Astrocyte (in vitro differentiated cells and primary cell): ENCODE measurements at places on chromosomes 7 and 10. TPM values are rescaled to one million over a fixed set of nuclear protein-coding genes. Genes with fewer than 3 reads are reported as not detected.

OR2A1 gene
- not detected in 2 replicates for total RNA-seq

CYP3A4 gene
- not detected in 2 replicates for total RNA-seq

SEMA3E gene
- 3.7 and 4.6 TPM in 2 replicates for total RNA-seq

- DNase-seq = no peak
- no peaks in the 10 kb centered on the region for H3K36me3 ChIP-seq
- H3K4me3 ChIP-seq = no peak overlapping the region
- no peak overlapping the region for H3K27ac ChIP-seq
- peaks cover 14% of the 10 kb centered on the region for H3K4me1 ChIP-seq
- no peaks in the 10 kb centered on the region for H3K27me3 ChIP-seq
These were observed 101.6 kb downstream of the CCSER2 start for GRCh38 chr10:84429926-84430520.

ACSM6 gene
- total RNA-seq = not detected in 2 replicates

DNA sequence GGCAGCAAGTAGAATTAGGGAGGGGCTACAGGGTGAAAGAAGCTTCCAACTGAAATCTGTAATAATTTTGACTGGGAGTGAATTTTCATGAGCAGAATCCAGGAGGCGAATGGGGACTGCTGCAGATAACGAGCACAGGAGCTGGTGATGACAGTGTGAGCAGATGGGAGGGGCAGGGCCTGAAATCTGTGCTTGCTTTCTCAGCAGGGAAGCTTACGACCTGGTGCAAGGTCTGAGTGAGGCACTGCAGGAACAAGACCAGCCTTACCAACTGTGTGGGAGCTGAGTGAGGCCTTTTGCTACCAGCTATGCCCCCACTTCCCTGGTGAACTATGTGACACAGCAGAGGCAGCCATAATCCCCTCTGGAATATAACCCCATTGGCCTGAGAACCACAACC lies 109.8 kb downstream of the HPSE2 start:
- DNase-seq = no peak
- H3K36me3 ChIP-seq = no peaks in the 10 kb centered on the region
- no peaks in the 10 kb centered on the region for H3K4me1 ChIP-seq
- no peak overlapping the region for H3K4me3 ChIP-seq
- H3K27me3 ChIP-seq = no peaks in the 10 kb centered on the region
- H3K27ac ChIP-seq = no peak overlapping the region

GRCh38 chr7:157944734-157945291 lies 608.0 kb downstream of the DNAJB6 start:
- no peaks in the 10 kb centered on the region for H3K36me3 ChIP-seq
- H3K4me3 ChIP-seq = no peak overlapping the region
- H3K4me1 ChIP-seq = no peaks in the 10 kb centered on the region
- DNase-seq = no peak
- H3K27ac ChIP-seq = no peak overlapping the region

DNA sequence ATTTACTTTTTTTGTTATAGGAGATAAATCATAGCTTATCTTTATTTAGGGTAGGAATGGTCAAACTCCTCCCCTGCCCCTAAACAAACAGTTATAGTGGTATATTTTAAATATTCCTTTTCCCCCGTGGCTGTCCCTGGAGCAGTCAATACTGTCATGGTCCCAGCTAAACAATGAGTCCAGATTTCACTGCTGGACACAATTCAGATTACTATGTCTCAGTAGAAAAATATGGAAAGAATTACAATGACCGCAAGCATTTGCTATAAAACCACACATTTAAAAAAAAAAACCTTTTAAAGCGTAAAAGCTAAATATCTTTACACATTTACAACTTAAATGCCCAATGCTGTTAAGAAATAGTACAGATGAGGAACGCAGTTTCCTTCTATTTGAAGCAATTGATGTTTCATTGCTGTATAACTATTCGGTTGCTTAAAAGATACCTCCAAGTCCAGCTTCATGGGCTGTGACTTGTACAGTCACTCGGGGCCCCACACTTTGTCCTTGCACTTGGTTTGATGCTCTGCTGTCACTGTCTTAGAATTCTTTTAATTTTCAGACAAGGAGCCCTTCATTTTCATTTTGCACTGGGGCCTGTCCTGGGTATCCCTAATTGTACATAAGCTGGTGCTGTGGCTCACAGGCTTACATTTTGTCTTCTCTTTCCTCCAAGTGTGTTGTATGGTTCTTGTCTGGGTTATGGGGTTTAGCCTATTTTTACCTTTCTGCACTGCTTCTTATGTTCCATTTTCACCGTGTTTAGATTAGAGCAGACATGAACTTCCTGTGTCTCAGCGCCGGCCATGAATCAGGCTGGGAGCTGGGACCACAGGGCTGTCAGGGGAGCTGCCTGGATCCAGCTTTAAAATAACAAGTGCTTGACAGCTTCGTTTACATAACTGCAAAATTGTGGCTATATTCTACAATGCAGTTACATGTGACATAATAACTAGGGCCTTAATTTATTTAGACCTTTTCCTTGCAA lies 530.2 kb upstream of the FZD8 start:
- H3K27ac ChIP-seq = peak overlapping the region; percentile 93
- H3K27me3 ChIP-seq = no peaks in the 10 kb centered on the region
- peak; percentile 76 for DNase-seq
- H3K4me1 ChIP-seq = peaks cover 23% of the 10 kb centered on the region

EPHA1 gene
- total RNA-seq = 0.96 and 2.6 TPM in 2 replicates

- H3K4me3 ChIP-seq = no peak overlapping the region
- no peak overlapping the region for H3K27ac ChIP-seq
- DNase-seq = peak; percentile 62
- no peaks in the 10 kb centered on the region for H3K27me3 ChIP-seq
These were observed 8.8 kb downstream of the HSPA12A start for GRCh38 chr10:116733566-116733965.

- no peaks in the 10 kb centered on the region for H3K27me3 ChIP-seq
- DNase-seq = peak; percentile 76
- H3K4me1 ChIP-seq = peaks cover 25% of the 10 kb centered on the region
- peak overlapping the region; percentile 74 for H3K27ac ChIP-seq
- no peak overlapping the region for H3K4me3 ChIP-seq
- no peaks in the 10 kb centered on the region for H3K36me3 ChIP-seq
These were observed 223.0 kb downstream of the AHR start for GRCh38 chr7:17521437-17521836.

DTX2 gene
- 19.7 and 22.0 TPM in 2 replicates for total RNA-seq

GRCh38 chr7:39386718-39387117 lies 179.5 kb upstream of the YAE1 start:
- H3K27me3 ChIP-seq = peaks cover 6% of the 10 kb centered on the region
- DNase-seq = no peak
- H3K36me3 ChIP-seq = no peaks in the 10 kb centered on the region

DNA sequence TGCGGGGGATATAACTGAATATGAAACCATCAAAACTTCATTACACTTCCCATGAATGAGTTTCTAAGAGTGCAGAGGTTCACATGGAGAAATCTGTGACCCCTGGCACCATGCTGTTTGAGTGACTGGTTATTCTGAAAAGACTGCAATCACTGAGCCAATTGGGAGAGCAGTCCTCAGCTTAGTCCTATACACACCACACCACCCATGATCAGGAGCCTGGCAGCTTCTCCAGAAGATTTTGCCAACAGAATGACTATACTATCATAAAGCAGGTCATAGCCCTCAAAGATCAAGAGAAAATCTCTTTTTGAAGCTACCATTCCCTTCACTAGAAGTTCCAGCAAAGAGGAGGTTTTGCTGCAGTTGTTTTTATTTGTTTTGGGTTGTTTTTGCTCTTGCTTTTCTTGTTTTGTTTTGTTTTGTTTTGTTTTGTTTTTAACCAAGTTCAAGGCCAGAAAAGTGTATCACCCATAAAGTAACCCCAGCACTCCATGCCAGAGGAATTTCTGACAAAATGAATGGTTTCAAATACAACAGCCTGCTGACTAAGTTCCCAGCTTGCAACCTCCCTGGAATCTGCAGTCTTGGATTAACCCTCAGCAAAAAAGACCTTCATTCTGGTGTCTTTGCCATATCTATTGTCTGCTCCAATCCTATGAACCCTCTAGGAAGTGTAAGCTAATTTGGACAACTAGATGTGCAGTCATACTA lies 19.7 kb upstream of the HGF start:
- H3K4me1 ChIP-seq = no peaks in the 10 kb centered on the region
- H3K27ac ChIP-seq = no peak overlapping the region
- no peaks in the 10 kb centered on the region for H3K36me3 ChIP-seq
- no peaks in the 10 kb centered on the region for H3K27me3 ChIP-seq

GRCh38 chr7:151743481-151743983 lies 133.4 kb downstream of the PRKAG2 start:
- H3K27me3 ChIP-seq = no peaks in the 10 kb centered on the region
- H3K27ac ChIP-seq = peak overlapping the region; percentile 40
- no peaks in the 10 kb centered on the region for H3K36me3 ChIP-seq

- H3K27me3 ChIP-seq = no peaks in the 10 kb centered on the region
- H3K27ac ChIP-seq = no peak overlapping the region
- H3K36me3 ChIP-seq = no peaks in the 10 kb centered on the region
- no peak overlapping the region for H3K4me3 ChIP-seq
- peaks cover 5% of the 10 kb centered on the region for H3K4me1 ChIP-seq
- DNase-seq = peak; percentile 39
These were observed 142.6 kb upstream of the CDC14C start for GRCh38 chr7:48781752-48782151.

- H3K4me1 ChIP-seq = peaks cover 22% of the 10 kb centered on the region
- no peaks in the 10 kb centered on the region for H3K36me3 ChIP-seq
- peak overlapping the region; percentile 54 for H3K27ac ChIP-seq
These were observed 23.1 kb upstream of the BMPER start for GRCh38 chr7:33882040-33882837.

DNA sequence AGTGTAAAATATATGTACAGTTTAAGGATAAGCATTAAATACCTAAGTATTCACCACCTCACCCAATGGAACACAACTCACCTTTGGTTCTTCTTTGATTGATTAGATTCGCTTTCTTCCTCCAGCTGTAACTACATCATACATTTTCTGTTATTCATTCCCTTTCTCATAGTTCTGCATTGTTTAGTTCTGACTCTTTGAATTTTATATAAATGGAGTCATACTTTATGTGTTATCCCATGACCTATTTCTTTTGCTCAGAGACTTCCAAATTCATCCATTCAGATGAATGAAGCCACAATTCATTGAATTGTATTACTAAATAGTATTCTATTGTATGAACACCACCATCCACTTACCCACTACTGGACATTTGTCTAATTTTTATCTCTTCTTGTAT lies 12.3 kb downstream of the THNSL1 start:
- no peaks in the 10 kb centered on the region for H3K27me3 ChIP-seq
- no peaks in the 10 kb centered on the region for H3K36me3 ChIP-seq
- peak; percentile 33 for DNase-seq
- no peak overlapping the region for H3K4me3 ChIP-seq
- no peak overlapping the region for H3K27ac ChIP-seq

DNA sequence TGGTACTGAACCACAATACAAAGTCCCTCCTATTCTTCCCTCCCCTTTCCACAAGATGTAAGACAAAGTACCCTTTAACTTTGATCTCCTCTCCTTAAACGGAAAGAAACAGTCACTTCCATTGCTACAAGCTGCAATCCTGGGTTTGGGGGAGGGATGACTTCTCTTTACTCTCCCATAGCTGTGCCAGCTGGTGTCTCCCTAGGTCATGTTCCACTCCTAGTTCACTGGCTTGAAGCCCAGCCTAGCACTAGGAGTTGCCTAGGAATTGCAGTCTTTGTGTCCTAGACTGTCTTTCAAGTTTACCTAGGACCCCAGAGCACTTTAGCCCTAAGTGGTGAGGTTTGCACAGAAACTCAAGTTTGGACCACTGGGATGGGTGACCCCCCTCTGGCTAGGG lies 311.1 kb downstream of the HPSE2 start:
- H3K36me3 ChIP-seq = no peaks in the 10 kb centered on the region
- no peaks in the 10 kb centered on the region for H3K27me3 ChIP-seq
- H3K4me3 ChIP-seq = no peak overlapping the region

DNA sequence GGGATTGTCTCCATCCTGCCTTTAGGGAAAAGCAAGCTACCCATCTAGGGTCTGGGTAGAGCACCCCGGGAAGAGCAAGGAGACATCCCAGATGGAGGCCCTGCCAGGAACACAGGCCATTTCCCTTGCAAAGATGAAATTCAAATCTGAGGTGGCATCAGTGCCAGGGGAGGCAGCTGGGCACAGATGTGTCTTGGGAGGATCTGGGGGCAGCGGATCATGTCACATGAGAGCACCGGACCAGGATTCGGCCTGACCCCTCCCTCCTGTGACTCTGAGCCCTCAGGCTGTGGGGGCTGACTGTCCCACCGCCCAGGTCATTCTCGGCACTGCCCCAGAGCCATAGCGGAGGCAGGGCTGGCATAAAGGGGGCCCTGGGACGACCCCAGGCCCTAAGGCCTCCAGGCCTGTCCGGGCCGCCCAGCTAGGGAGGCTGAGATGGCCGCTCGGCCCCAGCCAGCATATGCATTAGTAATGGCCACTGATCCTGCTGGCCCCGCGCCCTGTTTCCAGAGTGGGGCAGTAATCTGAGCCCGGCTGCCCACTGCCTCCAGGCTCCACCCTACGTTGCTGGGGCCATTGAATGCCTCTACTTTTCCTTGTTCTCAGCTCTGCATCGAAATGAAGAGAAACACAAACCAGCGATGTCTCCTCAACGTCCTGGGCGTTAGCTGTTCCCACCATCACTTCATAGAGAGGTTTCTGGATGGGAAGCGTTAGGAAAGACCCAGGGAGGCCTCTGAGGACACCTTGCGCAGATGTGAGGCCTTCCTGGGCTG lies 148.5 kb downstream of the UBE2H start:
- H3K27ac ChIP-seq = no peak overlapping the region
- no peaks in the 10 kb centered on the region for H3K36me3 ChIP-seq
- no peaks in the 10 kb centered on the region for H3K27me3 ChIP-seq
- no peak overlapping the region for H3K4me3 ChIP-seq
- no peaks in the 10 kb centered on the region for H3K4me1 ChIP-seq

DNA sequence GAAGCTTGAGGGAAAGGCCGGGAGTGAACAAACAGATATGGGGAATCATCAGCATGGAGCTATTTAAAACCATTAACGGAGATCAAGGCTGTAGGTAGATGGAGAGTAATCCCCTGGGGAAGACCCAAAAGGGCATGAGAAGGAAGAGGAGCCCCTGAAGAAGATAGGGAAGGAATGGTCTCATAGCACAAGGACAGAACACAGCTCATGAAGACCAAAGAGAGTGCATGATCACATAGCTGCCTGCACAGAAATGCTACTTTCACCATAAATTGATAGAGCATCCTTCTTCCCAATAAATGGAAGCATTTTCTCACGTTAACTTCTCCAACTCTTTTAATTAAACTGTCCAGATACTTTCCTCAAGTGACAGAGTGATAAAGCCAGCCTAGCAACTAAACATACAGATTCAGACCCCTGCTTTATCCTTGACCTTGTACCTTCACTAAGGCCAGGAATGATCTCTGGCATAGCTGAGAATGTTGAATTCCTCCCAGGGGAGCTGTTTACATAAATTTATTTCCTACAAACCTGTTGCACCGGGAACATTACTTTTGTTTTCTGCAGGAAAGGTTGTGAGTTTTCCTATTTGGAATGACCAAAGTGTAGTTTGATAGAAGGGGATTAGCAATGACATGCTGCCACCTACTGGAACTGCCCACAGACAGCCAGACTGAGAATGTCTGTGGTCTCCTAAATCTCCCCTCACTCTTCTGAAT lies 110.8 kb upstream of the LRGUK start:
- H3K4me3 ChIP-seq = no peak overlapping the region
- no peak overlapping the region for H3K27ac ChIP-seq
- H3K27me3 ChIP-seq = no peaks in the 10 kb centered on the region
- DNase-seq = peak; percentile 10
- no peaks in the 10 kb centered on the region for H3K4me1 ChIP-seq

IL2RA gene
- not detected in 2 replicates for total RNA-seq

- H3K27me3 ChIP-seq = no peaks in the 10 kb centered on the region
- H3K36me3 ChIP-seq = no peaks in the 10 kb centered on the region
- H3K27ac ChIP-seq = no peak overlapping the region
- H3K4me1 ChIP-seq = no peaks in the 10 kb centered on the region
These were observed 203.1 kb downstream of the MGMT start for GRCh38 chr10:129670124-129670523.
